ENCODE measurements at places on chromosomes 7 and 10. TPM values are rescaled to one million over a fixed set of nuclear protein-coding genes. Genes with fewer than 3 reads are reported as not detected.

The JAKMIP3 gene
- total RNA-seq, result 2.7 TPM

The PPP3CB gene
- total RNA-seq, result 42.6 TPM

The TBX20 gene
- total RNA-seq, result not detected

The SLC39A12 gene
- not detected for total RNA-seq

The FAM131B gene
- total RNA-seq, result 3.1 TPM

The SFXN2 gene
- 7.5 TPM for total RNA-seq

- DNase-seq, result no peak
Observed at GRCh38 chr7:84025332-84025927, 169.2 kb downstream of the SEMA3A start.

DNA sequence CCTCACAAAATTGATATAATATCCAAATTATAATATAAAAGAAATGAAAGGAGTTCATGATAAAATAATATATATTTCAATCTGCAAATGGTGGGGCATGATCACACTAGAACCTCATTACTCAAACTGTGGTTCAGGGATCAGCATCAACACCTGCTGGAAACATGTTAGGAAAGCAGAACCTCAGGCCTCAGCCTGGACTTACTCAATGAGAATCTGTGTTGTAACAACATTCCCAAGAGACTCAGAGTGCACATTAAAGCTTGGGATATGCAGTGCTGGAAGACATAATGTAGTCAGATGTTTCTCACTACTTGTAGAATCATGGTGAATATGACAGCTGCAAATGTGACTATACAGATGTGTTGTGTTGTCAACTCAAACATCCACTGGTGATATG is 81.7 kb upstream of the ITPRID1 start:
- DNase-seq, result no peak

- no peak for DNase-seq
Observed at GRCh38 chr7:158766570-158767281, 62.1 kb upstream of the NCAPG2 start.

DNA sequence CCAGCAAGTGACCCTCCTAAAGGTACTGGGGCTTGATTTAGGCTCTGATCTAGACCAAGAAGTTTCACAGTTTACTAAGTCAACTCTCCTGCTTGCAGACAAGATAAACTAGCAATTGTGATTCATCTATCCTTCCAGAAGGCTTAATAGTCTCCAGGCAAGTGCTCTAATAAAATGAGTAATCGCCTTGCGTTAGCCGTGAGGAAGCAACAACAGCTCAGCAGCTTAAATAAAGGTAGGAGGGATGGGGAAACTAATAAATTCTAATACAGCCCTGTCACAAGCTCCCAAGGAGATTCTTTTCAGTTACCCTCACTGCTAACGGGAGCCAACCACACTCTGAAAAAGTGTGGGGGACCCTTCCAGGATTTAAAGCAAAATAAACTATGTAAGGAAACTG is 48.4 kb downstream of the FRMD4A start:
- DNase-seq, result no peak

GRCh38 chr7:128392446-128393327 is 17.1 kb downstream of the IMPDH1 start:
- DNase-seq, result no peak

DNA sequence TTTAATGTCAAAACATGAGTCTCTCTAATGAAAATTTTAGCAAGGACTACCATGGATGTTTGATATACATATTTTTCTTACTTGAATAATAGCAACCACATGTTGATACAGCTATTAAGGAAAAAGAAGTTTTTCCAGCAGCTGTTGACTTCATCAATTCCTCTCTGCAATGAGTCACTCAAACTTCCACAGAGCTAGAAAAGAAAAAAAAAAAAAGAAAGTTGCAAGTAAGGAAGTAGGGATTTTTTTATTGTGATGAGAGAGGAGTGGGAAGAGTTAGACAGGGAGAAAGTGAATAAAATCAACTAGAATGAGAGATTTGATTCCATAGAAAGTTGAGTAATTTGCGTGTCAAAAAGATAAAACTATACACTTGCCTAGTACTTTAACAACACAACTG is 46.2 kb downstream of the CAV1 start:
- no peak for DNase-seq

GRCh38 chr7:23889566-23889965 is 179.5 kb downstream of the STK31 start:
- DNase-seq, result no peak

DNA sequence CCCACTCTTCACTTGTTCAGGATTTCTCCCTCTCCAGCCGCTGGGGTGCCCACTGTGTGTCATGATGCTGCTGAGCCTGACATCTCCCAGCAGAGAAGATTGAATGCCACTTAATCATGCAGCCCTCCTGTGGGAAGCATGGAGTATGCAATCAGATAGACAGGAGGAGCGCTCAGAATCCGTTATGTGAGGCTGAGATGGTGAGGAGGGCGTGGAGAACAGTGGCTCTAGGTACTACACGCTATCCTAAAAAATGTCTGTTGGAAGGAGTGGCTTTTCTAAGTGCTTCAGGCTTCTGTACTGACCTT is 334.3 kb downstream of the LRMDA start:
- DNase-seq, result no peak

DNA sequence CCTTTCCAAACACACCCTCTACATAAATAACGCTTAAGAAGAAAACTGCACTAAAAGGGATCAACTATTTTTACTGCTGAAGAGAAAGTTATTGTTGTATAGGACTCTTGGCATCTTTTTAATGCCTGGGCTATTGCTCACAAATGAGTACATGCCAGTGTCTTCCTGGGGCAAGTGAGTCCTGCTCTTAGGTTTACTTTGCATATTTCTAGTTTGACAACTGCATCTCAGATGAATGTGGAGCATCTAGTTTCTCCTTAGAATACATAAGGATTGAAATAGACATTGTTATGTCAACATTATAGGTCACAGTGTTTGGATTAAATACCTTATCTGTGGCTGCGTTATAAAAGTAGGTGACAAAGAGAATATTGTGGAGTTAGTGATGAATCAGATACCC is 44.5 kb downstream of the PSMC2 start:
- DNase-seq, result no peak

DNA sequence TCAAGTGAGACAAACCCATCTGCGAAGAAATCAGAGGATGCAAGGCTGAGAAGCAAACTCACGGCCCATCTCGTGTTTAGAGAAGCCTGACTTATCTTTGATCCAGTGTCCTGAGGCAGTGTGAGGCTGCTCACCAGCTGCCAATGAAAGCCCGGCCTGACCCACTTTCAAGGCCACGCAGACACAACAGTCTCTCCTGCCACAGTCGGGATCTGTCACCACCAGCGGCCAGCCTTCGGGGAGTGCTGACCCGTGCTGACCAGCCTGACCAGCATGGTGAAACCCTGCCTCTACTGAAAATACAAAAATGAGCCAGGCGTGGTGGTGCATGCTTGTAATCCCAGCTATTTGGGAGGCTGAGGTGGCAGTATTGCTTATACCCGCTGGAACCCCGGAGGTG is 7.4 kb upstream of the DNAJB6 start:
- DNase-seq, result no peak

GRCh38 chr7:106111655-106112117 is 426 bp downstream of the SYPL1 start:
- DNase-seq, result peak; percentile 50

DNA sequence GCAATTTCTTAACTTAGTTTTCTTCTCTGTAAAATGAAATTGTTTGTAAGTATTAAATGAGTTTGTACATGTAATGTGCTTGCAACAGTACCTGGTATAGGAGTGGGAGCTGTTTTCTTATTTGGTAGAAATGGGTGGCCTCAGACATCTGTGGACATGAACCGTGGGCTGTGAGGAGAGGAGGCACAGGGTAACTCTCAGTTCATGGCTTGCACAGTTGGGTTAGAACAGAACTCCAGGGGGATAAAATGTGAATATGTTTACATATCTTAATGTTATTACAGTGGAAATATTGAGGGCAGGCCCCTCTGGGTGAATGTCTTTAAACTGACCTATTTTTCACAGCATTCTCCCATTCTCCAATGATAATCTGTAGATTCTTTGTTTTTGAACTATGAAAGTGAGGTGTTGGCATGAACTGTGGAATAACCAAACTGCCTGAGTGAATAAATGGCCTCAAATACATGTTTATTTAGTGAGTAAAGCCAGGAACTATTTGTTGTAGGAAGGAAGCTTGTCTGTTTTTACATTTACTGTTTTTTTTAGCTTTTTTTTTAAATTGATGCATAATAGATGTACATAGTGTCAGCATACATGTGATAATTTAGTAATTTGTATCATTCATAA is 2.6 kb downstream of the ABCA13 start:
- DNase-seq, result no peak

DNA sequence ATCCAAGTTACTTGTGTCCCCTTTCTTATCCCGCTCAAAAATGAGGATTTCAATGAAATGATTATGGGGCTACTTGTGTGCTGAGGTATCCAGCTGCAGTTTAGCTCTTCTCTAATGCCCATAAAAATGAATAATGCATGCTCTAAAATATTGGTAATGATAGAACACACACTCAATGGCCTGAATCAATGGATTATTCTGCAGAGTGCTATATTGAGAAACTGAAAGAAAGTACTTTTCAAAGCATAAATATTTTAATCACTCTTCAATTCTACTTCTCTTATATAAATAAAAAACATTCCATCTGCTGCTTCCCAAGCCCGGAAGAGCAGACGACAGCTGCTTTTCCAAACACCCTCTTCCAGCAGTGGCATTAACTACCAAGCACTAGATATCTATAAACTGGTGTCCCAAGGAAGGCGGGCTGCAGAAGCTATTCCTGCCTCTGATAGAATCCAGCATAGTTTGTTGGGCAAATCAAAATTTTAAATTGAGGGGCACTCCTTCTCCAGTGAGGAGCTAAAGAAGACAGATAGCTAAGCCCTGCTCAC is 284.9 kb upstream of the AOAH start:
- no peak for DNase-seq

- DNase-seq, result no peak
Observed at GRCh38 chr10:57593983-57594573, 673.6 kb downstream of the IPMK start.

- peak; percentile 34 for DNase-seq
Observed at GRCh38 chr7:139618482-139619366, 95.2 kb downstream of the CLEC2L start.
